ENCODE measurements at places on chromosomes 13 and 19.

DNA sequence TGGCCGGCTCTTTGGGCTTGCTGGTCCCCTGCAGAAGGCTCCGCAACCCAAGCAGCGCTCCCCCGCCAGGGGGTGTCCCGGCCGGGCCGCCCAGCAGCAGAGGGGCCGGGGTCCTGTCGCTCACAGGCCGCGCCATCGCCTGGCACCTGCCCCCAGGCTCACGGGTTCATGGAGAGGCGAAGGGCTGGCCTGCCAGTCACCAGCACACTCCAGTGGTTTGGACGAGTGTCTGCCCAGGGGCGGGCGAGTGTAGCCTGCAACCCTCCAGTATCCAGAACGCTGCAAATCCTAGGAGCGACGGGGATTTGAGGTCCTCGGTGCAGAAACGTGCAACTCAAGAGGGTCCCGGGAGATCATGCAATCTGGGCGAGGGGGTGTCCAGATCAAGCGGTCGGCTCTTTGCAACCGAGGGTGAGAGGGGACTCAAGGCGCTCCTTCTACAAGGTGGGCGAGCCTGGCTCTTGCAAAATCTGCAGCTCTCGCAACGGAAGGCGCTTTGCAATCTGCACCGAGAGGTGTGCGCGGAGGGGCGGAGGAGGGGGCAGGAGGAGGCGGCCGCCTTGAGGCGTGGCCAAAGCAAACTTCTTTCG, at the start of gene DBP:
Gene DBP (minus strand): TSS at position 521 of the 590 bp plus-strand sequence. CDS start 385 bp downstream, at position 136.
- peaks cover 18% of the 10 kb centered on the region for H3K4me1 ChIP-seq
- no peak for DNase-seq
- H3K27ac ChIP-seq = peak within 1 kb of the TSS; percentile 97

GRCh38 chr13:32454886-32455593, 27.1 kb upstream of the N4BP2L1 start:
- no peak for DNase-seq
- no peaks in the 10 kb centered on the region for H3K27me3 ChIP-seq
- H3K27ac ChIP-seq = no peak overlapping the region
- no peak overlapping the region for H3K4me3 ChIP-seq

DNA sequence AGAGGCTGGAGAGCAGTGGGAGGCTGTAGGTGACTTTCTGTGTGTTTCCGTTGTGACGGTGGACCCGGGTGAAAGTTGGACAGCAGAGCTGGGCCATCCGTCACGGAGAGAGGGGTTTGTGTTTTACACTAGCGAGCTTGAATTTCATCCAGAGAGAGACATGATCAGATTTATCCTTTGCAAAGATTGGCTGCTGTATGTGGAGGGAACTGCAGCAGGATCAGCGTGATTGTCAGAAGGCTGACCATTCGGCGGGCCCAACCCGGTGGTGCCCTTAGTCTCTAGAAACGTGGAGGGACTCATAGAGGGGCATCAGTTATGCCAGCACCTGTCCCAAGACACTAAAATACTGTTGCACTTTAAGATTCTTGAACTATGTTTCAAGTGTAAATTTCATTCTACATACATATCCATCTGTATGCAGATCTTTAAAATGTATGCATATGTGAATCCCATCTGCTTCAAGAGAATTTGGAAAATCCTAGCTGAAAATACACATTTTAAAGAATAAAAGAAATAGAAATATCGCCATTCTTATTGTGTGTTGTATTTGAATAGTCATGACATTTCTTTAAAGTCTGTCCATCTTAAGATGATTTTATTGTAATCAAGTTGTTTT, 7.0 kb downstream of the FAM124A start:
- no peaks in the 10 kb centered on the region for H3K4me1 ChIP-seq
- no peak for DNase-seq
- peaks cover 36% of the 10 kb centered on the region for H3K27me3 ChIP-seq
- H3K4me3 ChIP-seq = no peak overlapping the region
- no peaks in the 10 kb centered on the region for H3K36me3 ChIP-seq

- peaks cover 7% of the 10 kb centered on the region for H3K27me3 ChIP-seq
- DNase-seq = no peak
- no peak overlapping the region for H3K27ac ChIP-seq
- no peak overlapping the region for H3K4me3 ChIP-seq
- no peaks in the 10 kb centered on the region for H3K36me3 ChIP-seq
Measured at GRCh38 chr13:45299194-45299593, 41.8 kb downstream of the TPT1 start.

- peak overlapping the region; percentile 71 for H3K27ac ChIP-seq
- H3K36me3 ChIP-seq = peaks cover 6% of the 10 kb centered on the region
- no peak overlapping the region for H3K4me3 ChIP-seq
- H3K27me3 ChIP-seq = no peaks in the 10 kb centered on the region
- no peak for DNase-seq
Measured at GRCh38 chr19:34426096-34426661, 2.0 kb upstream of the UBA2 start.

DNA sequence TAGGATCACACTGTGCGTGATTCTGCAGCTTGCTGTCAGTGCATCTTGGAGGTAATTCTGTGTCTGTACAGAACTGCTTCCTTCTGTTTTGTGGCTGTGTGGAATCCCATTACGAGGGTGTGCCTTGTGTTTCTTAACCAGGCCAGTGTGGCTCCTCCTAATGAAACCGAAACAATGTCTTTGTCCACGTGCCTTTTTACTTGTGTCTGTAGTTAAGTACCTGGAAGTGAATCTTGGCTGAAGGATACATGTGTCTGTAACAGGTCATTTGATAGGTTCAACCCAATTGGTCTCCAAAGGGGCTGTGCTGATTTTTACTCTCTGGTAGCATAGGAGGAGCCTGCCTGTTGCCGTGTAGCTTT, 13.1 kb downstream of the NOP53 start:
- peaks cover 3% of the 10 kb centered on the region for H3K4me1 ChIP-seq
- H3K27ac ChIP-seq = no peak overlapping the region
- no peak overlapping the region for H3K4me3 ChIP-seq
- H3K36me3 ChIP-seq = peaks cover 28% of the 10 kb centered on the region
- no peak for DNase-seq

GRCh38 chr13:114235697-114236096, 1.0 kb downstream of the CDC16 start:
- DNase-seq = no peak
- peak overlapping the region; percentile 87 for H3K4me3 ChIP-seq
- peaks cover 7% of the 10 kb centered on the region for H3K27me3 ChIP-seq

- peaks cover 14% of the 10 kb centered on the region for H3K36me3 ChIP-seq
- peaks cover 20% of the 10 kb centered on the region for H3K4me1 ChIP-seq
- no peak for DNase-seq
- no peak overlapping the region for H3K27ac ChIP-seq
Measured at GRCh38 chr19:37964109-37964508, 57.1 kb downstream of the SIPA1L3 start.

- peak; percentile 65 for DNase-seq
- no peak overlapping the region for H3K4me3 ChIP-seq
- H3K27me3 ChIP-seq = peaks cover 39% of the 10 kb centered on the region
- no peak overlapping the region for H3K27ac ChIP-seq
Measured at GRCh38 chr13:110116072-110116487, 190.9 kb downstream of the COL4A1 start.

GRCh38 chr13:96299235-96299634, 209.3 kb downstream of the HS6ST3 start:
- H3K4me1 ChIP-seq = no peaks in the 10 kb centered on the region
- no peak for DNase-seq
- no peak overlapping the region for H3K27ac ChIP-seq

DNA sequence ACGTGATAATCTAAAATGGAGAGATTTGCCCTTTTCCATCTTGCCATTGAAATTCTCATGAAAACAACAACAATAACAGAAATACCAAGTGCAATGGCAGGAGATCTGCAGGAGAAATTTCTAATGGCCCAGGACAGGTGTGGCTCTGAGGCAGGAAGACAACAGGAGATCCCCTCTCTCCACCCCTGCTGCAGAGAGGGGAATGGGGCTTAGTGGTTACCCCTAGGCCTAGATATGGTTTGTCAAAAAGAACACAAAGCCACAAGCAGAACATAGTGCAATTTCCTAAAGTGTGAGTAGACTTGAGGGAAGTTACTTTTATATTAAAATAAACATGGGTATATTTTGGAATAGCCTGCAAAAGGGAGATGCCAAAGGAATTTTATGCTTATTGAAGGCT, 369.5 kb downstream of the KCNRG start:
- H3K4me3 ChIP-seq = no peak overlapping the region
- no peak for DNase-seq
- no peak overlapping the region for H3K27ac ChIP-seq
- peaks cover 16% of the 10 kb centered on the region for H3K4me1 ChIP-seq

Data from progenitor cell of endocrine pancreas (in vitro differentiated cells).